ENCODE measurements at places on chromosomes 5 and 9. TPM values are rescaled to one million over a fixed set of nuclear protein-coding genes. Genes with fewer than 3 reads are reported as not detected.

CCNI2 gene
- 7.3 TPM for polyA plus RNA-seq

FAM153A gene
- 0.12 TPM for polyA plus RNA-seq

FSTL4 gene
- not detected for polyA plus RNA-seq

SNX30 gene
- 5.1 TPM for polyA plus RNA-seq

TAF9 gene
- polyA plus RNA-seq = 70.3 TPM

C1QTNF2 gene
- 1.3 TPM for polyA plus RNA-seq

IL12B gene
- not detected for polyA plus RNA-seq

CARD6 gene
- 8.8 TPM for polyA plus RNA-seq

IFNA21 gene
- polyA plus RNA-seq = not detected

ACTBL2 gene
- not detected for polyA plus RNA-seq

SLC34A3 gene
- polyA plus RNA-seq = 0.89 TPM

- peak; percentile 96 for DNase-seq
- peak overlapping the region; percentile 81 for H3K27ac ChIP-seq
- H3K4me3 ChIP-seq = no peak overlapping the region
Measured at GRCh38 chr9:22103685-22104575, 94.8 kb upstream of the CDKN2B start.

- H3K4me3 ChIP-seq = no peak overlapping the region
- DNase-seq = no peak
- no peaks in the 10 kb centered on the region for H3K27me3 ChIP-seq
- no peak overlapping the region for H3K27ac ChIP-seq
- no peaks in the 10 kb centered on the region for H3K36me3 ChIP-seq
- H3K4me1 ChIP-seq = no peaks in the 10 kb centered on the region
Measured at GRCh38 chr5:148796936-148797335, 29.5 kb upstream of the ADRB2 start.

DNA sequence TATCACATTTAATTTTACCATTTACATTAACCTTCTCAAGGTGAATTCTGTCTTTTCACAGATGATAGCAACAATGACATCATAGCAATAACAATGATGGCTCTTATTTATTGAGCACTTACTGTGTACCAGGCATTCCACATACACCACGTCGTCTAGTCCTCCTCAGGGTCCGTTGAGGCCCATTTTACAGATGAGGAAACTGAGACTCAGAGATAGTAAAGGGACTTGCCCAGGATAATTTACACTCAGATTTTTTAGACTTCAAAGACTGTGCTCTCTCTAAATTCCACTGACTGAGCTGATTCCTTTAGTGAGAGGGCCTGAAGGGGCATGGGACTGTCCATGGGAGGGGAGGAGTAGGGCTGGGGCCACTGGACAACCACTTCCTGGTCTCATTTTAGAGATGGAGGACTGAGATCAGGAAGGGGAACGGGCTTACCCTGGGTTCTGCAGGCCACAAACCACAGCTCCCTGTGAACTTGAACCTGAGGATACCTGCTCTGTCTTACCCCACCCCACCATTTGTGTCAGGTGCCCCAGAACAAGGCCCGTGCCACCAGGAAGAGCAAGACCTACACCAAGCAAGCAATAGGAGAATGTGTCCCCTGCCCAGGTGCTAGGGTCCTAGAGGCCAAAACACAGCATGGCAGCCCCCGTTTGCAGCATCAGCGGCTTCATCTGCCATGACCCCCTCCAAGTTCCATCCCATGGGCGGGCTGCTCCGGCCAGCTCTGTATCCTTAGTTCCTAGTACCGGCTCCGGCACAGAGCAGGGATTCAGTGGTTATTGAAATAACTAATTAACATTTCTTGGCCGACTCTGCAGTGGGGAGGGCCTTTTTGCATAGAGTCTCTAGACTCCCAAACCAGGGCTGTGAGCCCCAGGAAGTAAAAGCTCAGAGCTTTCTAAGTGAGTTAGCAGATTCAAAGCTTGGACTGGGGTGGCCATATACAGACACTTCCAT, 96.6 kb downstream of the RGS3 start:
- DNase-seq = no peak
- H3K4me3 ChIP-seq = no peak overlapping the region
- H3K36me3 ChIP-seq = no peaks in the 10 kb centered on the region
- H3K4me1 ChIP-seq = peaks cover 3% of the 10 kb centered on the region

GRCh38 chr9:83472221-83472665, 66.0 kb downstream of the FRMD3 start:
- no peaks in the 10 kb centered on the region for H3K27me3 ChIP-seq
- DNase-seq = peak; percentile 86
- H3K36me3 ChIP-seq = no peaks in the 10 kb centered on the region
- H3K4me3 ChIP-seq = no peak overlapping the region

DNA sequence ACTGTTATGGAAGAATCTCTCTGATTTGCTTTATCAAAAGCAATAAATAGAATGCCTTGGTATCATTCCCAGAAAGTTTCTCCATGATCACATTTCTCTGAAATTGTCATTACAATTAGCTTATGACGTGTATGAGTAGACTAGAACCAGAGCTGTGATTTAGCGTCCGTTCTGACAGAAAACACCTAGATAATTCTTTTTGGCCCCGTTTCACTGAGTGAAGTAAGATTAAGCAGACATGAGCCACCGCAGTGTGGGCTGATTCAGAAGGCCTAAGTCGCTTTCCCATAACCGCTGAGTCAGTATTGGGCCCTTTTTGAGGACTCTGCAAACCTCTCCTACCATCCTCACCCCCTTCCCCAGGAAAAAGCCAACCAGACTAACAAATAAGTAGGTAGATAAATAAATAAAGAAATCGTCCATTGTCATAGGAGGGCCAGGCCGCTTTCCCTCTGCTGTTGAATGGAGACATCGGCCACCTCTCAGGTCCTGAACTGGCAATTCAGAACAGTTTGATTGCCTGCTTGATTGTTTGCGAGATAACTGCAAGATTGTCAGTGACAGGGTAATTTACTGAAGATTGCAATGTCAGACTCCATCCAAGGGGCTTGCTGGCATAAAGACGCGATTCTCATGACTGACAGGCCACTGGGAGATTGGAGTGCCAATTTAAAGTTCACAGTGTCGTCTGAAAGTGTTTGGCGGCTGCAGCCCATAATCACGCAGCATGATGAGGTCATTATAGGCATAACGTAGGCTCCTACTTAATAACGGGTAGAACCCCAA, 105.0 kb upstream of the WWC1 start:
- H3K27ac ChIP-seq = no peak overlapping the region
- H3K27me3 ChIP-seq = no peaks in the 10 kb centered on the region
- DNase-seq = no peak
- no peaks in the 10 kb centered on the region for H3K4me1 ChIP-seq

DNA sequence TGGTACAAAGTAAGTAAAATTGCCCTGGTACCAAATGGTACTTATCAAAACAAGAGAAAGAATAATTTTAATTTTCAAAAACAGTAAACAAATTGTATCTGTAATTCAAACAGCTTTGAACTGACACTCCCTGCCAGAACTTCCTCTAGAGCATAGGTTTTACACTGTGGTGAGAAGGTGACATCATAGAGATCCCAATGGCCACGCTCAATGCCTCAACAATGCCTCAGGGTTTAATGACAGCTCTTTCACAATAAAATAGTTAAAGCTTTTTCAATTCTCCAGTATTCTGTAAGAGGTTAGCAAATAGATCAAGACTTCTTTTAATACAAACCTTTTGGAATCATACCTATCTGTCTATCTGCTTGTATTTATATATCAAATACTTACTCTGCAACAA, 437.1 kb downstream of the PRR16 start:
- no peaks in the 10 kb centered on the region for H3K27me3 ChIP-seq
- H3K4me3 ChIP-seq = no peak overlapping the region
- H3K27ac ChIP-seq = no peak overlapping the region
- H3K36me3 ChIP-seq = no peaks in the 10 kb centered on the region

GRCh38 chr5:39106322-39106721, 32.1 kb upstream of the RICTOR start:
- H3K36me3 ChIP-seq = no peaks in the 10 kb centered on the region
- H3K27ac ChIP-seq = no peak overlapping the region
- no peaks in the 10 kb centered on the region for H3K27me3 ChIP-seq
- H3K4me3 ChIP-seq = no peak overlapping the region
- H3K4me1 ChIP-seq = peaks cover 3% of the 10 kb centered on the region

GRCh38 chr9:129283291-129283691, 105.2 kb upstream of the IER5L start:
- H3K27me3 ChIP-seq = no peaks in the 10 kb centered on the region
- H3K4me1 ChIP-seq = no peaks in the 10 kb centered on the region
- H3K36me3 ChIP-seq = no peaks in the 10 kb centered on the region

- no peaks in the 10 kb centered on the region for H3K27me3 ChIP-seq
- H3K4me1 ChIP-seq = no peaks in the 10 kb centered on the region
- H3K27ac ChIP-seq = no peak overlapping the region
- DNase-seq = no peak
- no peak overlapping the region for H3K4me3 ChIP-seq
- peaks cover 8% of the 10 kb centered on the region for H3K36me3 ChIP-seq
Measured at GRCh38 chr5:43573058-43573457, 16.2 kb upstream of the PAIP1 start.

- no peak overlapping the region for H3K4me3 ChIP-seq
- H3K27ac ChIP-seq = no peak overlapping the region
- peaks cover 79% of the 10 kb centered on the region for H3K27me3 ChIP-seq
- DNase-seq = no peak
- H3K4me1 ChIP-seq = no peaks in the 10 kb centered on the region
Measured at GRCh38 chr9:132589148-132590036, 7.0 kb downstream of the BARHL1 start.

- H3K27me3 ChIP-seq = peaks cover 6% of the 10 kb centered on the region
- no peak within 1 kb of the TSS for H3K27ac ChIP-seq
- H3K4me1 ChIP-seq = no peaks in the 10 kb centered on the region
- H3K36me3 ChIP-seq = no peaks in the 10 kb centered on the region
- no peak for DNase-seq
- peak within 1 kb of the TSS; percentile 36 for H3K4me3 ChIP-seq
Measured at GRCh38 chr9:22446589-22446949, at the start of gene DMRTA1. TSS of gene DMRTA1 (plus strand) at chr9:22446824. CDS start at chr9:22447066, 242 bp downstream.

DNA sequence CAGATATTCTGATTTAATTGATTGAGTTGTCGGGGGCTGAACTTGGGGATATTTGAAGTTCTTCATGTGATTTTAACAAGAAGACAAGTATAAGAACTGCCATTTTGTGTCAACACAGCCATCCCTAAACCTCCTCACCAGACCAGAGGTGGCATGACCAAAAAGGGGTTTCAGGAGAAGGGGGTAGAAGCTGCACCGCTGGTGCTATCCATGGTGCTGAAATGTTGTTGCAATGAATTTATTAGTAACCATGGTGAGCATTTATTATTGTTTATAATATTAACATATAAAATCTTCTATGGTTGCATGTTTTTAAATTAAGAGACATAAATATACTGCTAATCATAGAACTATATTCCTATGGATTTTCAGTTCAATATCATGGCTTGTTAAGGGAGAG, 72.3 kb downstream of the GNA14 start:
- no peaks in the 10 kb centered on the region for H3K27me3 ChIP-seq
- DNase-seq = no peak
- no peaks in the 10 kb centered on the region for H3K4me1 ChIP-seq
- no peak overlapping the region for H3K27ac ChIP-seq
- H3K4me3 ChIP-seq = no peak overlapping the region
- no peaks in the 10 kb centered on the region for H3K36me3 ChIP-seq

DNA sequence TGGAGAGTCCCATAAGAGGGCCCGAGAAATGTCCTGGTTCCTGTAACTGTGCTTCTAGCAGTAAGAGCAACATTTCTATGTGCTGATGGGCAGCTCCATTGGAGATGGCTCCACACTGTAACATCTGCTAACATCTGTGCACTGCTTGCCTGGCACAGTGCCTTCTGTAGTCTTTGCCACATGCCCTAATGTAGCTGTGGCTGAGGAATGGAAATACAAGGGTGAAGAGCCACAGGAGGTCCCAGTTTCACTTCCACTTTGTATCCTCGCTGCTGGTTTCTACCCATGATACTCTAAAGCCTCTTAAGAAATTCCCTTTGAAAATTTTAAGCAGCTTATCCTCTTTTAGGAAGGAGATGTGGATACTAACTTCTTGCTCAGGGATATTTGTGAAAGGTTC, 97.4 kb downstream of the HOMER1 start:
- H3K27ac ChIP-seq = no peak overlapping the region
- no peaks in the 10 kb centered on the region for H3K36me3 ChIP-seq
- no peaks in the 10 kb centered on the region for H3K4me1 ChIP-seq
- no peaks in the 10 kb centered on the region for H3K27me3 ChIP-seq
- DNase-seq = peak; percentile 15
- H3K4me3 ChIP-seq = no peak overlapping the region

DNA sequence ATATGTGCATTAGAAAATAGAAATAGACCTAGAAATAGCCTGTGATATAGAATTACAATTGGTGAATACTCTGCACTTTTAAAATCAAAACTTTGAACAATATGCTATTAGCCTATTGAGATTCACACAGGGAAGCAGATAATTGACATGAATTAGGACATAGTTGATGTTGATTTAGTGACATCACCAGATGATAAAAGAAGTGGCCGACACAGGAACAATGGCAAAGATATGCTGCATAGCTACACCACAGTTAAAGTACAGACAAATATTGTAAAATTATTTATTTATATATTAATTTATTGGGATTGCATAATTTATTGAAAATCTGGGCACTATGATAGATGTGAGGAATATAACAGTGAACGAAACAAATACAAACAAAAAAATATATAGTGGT, 261.5 kb upstream of the CCNH start:
- no peaks in the 10 kb centered on the region for H3K36me3 ChIP-seq
- no peak for DNase-seq
- H3K27ac ChIP-seq = no peak overlapping the region
- no peak overlapping the region for H3K4me3 ChIP-seq
- no peaks in the 10 kb centered on the region for H3K4me1 ChIP-seq
- no peaks in the 10 kb centered on the region for H3K27me3 ChIP-seq

DNA sequence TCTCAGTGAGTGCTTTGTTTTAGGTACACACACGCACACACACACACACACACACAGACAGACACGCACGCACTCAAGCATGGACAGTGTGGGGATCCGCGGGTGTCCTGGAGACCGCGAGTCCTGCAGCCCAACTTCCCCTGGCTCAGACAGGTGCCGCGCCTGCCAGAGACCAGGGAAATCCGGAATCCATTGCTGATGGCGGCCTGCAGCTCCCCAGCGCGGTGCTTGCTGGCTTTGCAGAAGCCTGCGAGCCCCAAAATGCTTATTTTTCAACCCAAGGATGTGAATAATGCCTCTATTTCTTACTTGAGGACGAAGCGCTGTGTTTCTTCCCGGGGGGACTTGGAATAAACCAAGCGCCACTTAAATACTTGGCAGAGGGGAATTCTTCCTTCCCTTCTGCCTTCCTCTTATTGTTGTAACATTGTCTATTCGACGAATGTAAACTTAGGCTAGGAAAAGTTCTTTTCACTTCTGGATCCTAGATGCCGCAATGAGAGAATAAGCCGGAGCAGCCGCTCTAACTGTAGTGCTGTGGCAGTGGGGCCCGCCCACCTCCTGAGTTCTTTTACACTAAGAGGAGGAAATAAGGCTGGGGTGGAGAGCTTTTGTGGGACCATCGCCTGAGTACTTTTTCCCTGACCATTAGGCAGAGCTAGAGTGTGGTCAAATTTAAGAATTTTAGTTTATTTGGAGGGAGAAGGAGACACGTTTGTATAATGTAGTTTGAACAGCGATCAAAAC, 802 bp downstream of the ITGA2 start:
- H3K4me3 ChIP-seq = peak overlapping the region; percentile 88
- H3K27ac ChIP-seq = peak overlapping the region; percentile 84
- H3K4me1 ChIP-seq = no peaks in the 10 kb centered on the region
- peak; percentile 57 for DNase-seq
- H3K27me3 ChIP-seq = no peaks in the 10 kb centered on the region

- H3K27me3 ChIP-seq = no peaks in the 10 kb centered on the region
- no peak overlapping the region for H3K4me3 ChIP-seq
- H3K27ac ChIP-seq = no peak overlapping the region
- peak; percentile 24 for DNase-seq
Measured at GRCh38 chr5:106121972-106122605, 1548.6 kb downstream of the EFNA5 start.

All from small intestine (tissue), 16 donors.